ENCODE measurements at places on chromosomes 7 and 10.

- DNase-seq: no peak
These were observed 114.2 kb downstream of the EBF3 start for GRCh38 chr10:129849853-129850252.

DNA sequence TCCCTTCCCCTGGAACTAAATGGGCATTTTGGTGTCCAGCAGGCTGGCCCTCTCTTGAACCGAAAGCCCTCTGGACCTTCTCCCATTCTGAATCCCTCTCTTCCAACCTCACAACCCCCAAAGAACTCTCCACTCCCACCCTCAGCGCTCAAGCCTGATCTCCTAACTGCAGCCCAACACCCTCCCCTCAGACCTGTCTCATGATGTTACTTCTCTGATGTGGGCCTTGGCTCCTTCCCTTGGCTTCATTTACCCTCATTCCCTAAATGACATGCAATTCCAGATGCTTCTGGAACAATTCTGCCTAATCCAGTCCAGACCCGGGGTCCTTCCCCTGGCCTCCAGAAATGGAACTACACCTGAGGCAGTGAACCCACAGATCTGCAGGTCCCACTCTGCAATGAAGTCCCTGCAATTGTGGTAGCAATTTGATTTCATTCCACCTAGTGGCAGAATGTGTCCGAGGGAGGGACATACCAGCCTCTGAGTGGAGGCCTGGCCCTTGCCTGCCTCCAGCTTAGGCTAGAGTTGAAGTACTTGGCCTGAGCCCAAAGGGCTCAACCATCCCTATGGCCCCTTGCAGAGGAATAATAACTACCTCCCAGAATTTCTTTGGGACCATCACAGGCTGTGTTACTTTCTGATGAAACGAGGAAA lies 4.1 kb upstream of the CEP41 start:
- no peak for DNase-seq

GRCh38 chr10:324593-324992 lies 189.3 kb downstream of the ZMYND11 start:
- DNase-seq: no peak

DNA sequence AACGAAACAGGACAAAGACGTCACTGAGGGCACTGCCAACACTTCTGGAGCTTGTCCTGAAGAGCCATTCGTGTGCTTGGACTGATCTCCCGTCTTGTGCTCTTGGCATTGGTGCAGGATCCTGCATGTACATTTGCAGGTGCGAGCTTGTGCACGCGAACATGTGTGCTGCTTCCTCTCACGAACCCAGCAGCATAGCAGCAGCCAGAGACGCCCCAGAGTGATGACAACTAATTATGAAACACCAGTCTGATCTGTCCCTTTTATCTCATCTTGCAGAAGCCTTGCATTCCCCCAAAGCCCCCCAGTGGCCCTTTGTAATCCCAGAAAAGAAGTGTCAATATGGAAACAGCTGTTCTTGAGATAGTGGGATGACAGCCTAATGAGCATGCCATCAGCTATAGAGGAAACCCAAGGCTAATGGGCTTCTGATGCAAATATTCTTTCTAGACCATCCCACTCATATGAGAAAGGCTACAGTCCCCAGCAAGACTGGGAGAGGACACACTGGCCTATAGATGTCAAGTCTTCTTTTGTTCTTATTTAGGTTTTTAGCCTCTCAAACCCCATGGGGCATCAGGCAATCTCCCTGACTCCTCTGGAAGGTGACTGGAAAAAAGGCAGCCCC lies 310.6 kb downstream of the FRMD4A start:
- no peak for DNase-seq

- no peak for DNase-seq
These were observed 328.9 kb downstream of the RPS24 start for GRCh38 chr10:78362406-78363022.

DNA sequence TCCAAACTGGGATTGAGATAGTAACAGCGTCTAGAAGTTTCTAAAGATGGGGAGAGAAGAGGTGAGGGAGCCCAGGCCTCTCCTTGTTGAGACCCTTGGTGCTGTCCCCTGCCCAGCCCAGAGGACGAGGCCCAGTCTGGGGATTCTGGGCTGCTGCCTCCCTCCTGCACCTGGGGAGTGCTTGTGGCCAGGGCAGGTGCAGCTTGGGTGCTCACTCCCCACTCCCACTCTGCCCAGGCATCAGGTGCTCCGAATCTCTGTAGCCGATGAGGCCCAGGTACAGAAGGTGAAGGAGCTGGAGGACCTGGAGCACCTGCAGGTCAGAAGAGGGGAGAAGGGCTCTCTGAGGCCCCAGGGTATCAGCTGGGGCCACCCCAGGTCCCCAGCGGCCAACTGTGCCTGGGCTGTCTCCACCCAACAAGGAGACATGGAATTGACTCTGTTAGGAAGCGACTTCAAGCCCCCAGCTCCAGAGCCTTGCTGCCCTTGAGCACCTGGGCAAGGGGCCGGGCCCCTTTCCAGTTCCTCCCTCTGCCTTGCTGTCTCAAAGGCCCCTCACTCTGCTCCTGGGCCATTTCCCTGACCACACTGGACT lies 664 bp downstream of the CPA1 start:
- no peak for DNase-seq

GRCh38 chr10:4459531-4459930 lies 366.5 kb upstream of the AKR1E2 start:
- DNase-seq: no peak

DNA sequence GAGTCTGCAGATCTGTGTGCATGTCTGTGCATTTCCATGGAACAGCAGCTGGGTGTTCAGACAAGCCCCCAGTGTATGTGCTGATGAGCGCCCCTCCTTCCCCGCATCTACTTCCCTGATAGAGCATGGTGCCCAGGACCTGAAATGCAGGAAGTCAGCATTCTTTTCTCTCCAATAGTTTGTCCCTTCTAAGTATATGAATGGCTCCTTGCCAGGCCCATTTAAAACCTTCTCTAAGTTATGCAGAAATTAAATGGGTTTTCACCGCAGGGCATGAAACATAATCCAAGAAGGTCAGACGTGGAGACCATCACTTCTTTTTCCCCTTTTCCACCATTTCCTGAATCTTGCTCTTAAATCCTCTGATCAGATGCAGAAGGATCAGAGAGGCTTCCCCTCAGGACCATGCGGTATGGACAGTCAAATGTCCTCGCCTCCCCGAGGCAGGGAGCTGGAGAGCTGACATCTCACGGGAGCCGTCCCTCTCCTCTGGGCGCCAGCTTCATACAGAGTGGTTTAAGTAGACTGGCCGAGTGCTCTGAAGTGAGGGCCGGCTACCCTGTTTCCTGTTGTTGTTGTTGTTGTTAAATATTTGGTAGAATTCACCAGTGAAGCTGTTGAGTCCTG lies 155.3 kb downstream of the C10orf105 start:
- no peak for DNase-seq

Measured in stimulated activated CD4-positive, alpha-beta T cell treated with anti-CD3 and anti-CD28 coated beads, Interleukin-4, amount 100 ng/mL, for 48 hours (primary cell).